8988T (cell line): ENCODE measurements at places on chromosomes 6 and 20.
A peak's percentile ranks its signal among the peaks of the same experiment; 100 is the strongest.

DNA sequence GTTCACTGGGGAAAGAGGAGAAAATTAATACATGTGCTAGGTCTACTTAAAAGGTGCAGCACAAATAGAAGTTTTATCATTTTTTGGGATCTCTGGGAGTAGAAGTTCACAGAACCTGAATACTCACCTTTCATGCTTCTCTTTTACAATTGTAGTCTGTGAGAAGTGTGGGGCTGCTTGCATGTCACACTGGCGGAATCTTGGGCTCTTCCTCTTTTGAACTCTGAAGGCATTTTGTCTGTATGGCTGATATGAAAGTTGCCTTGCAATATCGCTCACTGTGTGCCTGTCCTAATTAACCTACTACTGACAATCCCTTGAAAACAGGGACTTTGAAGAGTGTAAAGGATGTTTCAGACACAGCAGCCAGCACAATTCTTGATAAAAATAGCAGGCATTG lies 65.9 kb upstream of the CLDN20 start:
- no peak for DNase-seq

GRCh38 chr6:8810325-8810724 lies 375.0 kb upstream of the SLC35B3 start:
- no peak for DNase-seq

DNA sequence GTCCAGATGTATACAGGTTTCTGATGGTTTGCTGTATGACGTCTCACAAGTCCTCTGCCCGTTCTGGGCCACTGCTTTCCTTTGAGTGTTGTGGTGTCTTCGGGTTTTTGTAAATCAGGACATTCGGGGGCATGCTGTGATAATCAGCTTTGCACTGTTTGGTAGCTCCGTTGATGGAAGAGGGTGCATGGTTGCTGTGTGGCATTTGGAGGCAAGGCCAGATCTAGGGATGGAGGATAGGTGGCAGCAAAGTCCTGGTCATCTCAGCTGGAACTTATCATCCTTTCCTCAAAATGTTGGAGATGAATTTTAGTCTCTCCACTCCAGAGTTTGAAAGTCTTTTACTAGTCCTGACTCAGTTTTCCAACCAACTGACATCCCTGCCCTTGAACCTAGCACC lies 91.0 kb downstream of the SCP2D1 start:
- no peak for DNase-seq

DNA sequence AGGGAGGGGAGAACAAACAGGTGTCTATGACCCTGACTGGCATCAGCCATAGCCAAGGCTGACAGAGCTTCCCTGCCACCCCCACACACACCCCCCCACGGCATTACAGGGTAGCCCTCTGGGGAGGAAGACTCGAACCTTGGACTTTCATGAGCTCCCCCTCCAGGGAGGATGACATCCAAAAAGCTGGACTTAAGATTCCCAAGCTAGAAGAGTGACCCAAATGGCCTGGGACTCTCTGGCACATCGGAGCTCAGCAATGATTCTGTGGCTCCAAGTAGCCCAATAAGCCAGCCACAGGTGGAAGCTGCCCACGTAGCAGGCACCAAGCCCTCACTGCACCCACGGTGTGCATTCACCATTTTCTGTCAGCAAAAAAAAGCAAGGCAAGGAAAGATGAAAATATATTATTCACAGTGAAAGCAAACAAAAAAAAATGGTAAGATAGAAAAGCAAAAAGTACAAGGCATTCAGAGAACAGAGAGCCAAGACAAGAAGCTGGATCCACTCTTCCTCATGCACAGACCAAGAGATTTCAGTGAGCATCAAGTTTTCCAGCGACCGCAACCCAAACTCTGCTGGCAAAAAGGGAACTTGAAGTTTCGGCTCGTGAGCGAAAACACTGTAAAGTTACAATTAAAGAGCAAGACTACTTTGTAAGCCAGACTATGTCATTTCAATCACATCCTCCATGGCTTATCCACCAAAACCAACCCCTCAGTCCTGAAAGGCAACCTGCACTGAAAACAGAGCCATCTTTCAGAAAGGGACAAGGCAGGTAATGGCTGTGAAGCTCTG lies 10.9 kb downstream of the JAG1 start:
- DNase-seq, result no peak

DNA sequence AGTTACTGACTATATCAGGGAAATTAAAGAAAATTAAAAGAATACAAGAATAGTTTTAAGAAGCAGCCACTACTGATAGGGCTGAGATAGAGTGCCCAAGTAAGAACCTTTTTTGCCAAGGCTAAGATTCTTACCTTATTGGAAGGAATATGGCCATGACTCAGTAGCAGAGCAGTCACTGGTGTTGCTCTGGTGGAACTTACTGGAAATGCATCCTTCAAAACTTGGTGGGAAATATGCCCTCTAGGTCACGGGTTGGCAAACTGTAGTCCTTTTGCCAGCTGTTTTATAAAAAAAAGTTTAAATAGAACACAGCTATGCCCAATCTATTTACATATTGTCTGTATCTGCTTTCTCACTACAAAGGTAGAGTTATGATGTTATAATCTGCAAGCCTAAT lies 6.0 kb downstream of the HSF2 start:
- DNase-seq, result no peak

DNA sequence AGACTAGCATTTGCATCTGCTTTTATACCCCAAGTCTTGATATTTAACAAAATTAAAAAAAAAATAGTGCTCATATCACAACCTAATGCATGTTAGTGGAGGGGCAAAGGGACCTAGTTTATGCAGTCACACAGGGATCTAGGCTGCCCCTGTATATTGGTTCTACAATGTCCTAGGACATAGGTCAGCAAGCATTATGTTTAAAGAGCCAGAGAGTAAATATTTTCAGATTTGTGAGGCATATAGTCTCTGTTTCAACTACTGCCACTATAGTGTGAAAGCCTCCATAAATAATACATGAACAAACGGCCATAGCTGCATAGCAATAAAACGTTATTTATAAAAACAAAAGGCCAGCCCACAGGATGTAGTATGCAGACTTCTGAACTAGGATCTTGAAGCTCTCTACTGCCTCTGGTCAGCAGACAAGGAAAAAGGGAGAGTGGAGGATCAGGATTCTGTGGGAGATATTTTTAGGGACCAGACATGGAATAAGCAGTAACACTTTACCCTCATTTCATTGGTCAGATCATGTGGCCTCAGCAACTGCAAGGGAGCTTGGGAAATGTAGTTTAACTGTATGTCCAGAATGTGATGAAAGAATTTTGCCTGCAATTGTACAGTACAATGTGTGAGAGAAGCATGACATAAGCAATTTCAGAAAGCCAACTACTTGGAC lies 414.2 kb upstream of the SPTLC3 start:
- DNase-seq, result no peak

DNA sequence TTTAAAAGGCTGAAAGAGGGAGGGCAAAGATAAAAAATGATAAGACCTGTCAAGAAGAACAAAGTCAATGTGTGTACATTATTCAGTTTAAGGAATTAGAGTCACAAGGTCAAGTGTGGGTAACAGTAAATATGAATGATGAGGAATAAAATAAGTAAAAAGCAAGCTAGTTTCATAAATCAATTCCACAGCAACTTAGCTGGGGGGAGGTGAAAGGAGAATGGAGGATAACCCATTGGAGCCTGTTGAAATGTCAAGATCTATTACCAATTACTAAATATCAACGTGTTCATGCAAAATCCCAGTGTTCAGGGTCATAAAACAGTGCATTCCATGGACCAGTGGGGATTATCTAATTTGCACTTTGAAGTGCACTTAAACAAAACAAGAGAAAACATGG lies 242.9 kb downstream of the TBX18 start:
- DNase-seq, result no peak

GRCh38 chr6:63716169-63716568 lies 80.6 kb downstream of the PHF3 start:
- no peak for DNase-seq

- DNase-seq, result no peak
Measured at GRCh38 chr6:125498606-125499005, 196.8 kb upstream of the HDDC2 start.

DNA sequence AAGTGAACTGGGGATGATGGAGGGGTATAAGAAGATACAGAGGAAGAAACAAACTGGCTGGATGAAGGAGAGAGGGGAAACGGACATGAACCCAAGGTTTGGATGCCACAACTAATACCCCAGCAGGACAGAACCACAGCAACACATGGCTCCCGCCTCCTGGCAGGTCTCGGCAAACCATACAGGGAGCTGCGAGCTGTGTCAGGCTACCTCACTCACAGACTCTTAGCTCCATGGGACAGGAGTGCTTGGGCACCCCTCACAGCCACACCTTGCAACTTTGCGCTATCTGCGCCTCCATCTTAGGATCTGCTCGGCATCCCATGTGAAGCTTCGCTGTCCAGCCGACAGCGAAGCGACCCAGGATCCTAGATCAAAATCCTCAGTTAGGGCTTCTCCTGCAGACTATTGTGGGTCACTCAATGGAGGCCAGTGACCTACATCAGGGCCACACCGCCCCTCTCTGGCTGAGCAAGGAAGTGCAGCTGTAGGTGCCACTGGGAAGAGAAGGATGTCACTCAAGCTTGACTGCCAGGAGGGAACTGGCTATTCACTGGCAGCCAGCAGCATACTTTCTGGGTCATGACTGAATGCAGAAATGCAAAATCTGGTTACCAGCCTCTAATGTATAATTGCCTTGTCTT lies 174.4 kb upstream of the RIN2 start:
- DNase-seq, result peak; percentile 56

- no peak for DNase-seq
Measured at GRCh38 chr6:42436825-42437224, 14.9 kb downstream of the TRERF1 start.

GRCh38 chr6:88089708-88090107 lies 42.1 kb downstream of the SPACA1 start:
- DNase-seq, result no peak

DNA sequence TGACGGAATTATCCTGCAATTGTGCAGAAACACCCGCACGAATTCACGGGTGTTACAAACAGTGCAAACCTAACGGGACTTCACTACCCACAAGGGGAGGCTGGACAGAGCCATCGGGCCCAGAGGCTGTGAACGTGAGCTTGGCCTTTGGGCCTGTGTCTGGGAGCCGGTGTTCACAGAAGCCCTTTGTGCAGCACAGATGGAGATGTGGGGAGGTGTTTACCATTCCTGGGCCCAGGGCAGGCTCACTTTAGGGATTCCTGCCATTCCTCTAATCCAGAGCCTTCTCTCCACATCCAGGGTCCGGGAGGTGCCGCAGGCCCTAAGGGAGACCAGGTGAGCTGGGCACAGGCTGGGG lies 15.0 kb downstream of the COL9A3 start:
- DNase-seq, result no peak

DNA sequence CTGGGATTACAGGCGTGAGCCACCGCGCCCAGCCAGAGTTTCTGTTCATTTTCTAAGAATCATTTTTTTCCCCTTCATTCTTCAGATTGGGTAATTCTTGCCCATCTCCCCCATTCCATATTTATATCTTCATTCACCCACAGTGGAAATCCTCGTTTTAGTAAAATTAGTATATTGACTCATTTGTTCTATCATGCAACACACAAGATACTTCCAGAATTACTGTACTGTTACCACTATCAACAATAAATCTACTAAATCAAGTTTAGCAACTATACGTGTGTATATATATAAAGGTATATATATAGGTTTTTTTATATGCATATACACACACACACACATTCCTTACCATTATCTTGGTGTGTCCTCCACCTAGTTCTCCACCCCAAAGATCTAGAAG lies 41.2 kb upstream of the KCNG1 start:
- no peak for DNase-seq

DNA sequence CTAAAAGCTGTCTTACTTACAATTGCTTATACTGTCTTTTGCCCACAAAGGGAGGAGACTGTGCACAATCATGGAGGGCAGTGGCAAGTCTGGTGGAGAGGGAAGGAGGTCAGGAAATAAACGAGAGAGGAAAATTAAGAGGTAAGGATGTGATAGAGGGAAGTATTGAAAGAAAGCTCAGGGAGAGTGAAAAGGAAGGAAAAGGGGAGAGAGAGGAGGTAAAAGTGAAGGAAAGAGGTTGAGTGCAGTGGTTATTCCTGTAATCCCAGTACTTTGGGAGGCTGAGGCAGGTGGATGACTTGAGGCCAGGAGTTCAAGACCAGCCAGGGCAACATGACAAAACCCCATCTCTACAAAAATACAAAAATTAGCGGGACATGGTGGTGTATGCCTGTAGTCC lies 82.7 kb upstream of the EPB41L1 start:
- no peak for DNase-seq

GRCh38 chr6:111238464-111239119 lies 151.3 kb downstream of the SLC16A10 start:
- no peak for DNase-seq
